ENCODE measurements at places on chromosomes 6 and 20. TPM values are rescaled to one million over a fixed set of nuclear protein-coding genes. Genes with fewer than 3 reads are reported as not detected.

GRCh38 chr6:163392533-163392932 lies 22.0 kb upstream of the QKI start:
- no peaks in the 10 kb centered on the region for H3K27me3 ChIP-seq
- H3K4me1 ChIP-seq: peaks cover 5% of the 10 kb centered on the region
- H3K27ac ChIP-seq: no peak overlapping the region
- peak; percentile 61 for DNase-seq
- H3K4me3 ChIP-seq: no peak overlapping the region

DNA sequence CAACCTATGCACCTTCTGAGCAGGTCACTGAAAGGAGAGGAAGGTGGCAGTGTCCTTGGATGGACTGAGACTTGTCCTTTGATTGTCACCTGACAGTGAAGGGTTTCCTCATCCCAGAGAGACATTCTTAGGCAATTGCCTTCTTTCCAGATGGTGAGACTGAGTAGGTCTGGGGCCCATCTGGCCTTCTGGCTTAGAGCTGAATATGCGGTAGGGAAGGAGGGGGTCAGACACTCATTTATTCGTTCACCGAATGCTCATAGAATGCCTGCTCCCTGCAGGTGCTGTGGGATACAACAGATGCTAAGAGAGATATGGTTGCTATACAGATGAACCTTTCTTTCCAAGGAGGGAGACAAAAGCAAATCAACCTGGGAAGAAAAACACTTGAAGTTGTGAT lies 76.8 kb downstream of the BMP6 start:
- H3K4me3 ChIP-seq: no peak overlapping the region
- no peak for DNase-seq
- peaks cover 2% of the 10 kb centered on the region for H3K4me1 ChIP-seq
- no peaks in the 10 kb centered on the region for H3K36me3 ChIP-seq
- no peaks in the 10 kb centered on the region for H3K27me3 ChIP-seq

GRCh38 chr20:38893565-38894090 lies 32.6 kb upstream of the FAM83D start:
- peaks cover 24% of the 10 kb centered on the region for H3K27me3 ChIP-seq
- no peak overlapping the region for H3K4me3 ChIP-seq
- no peak overlapping the region for H3K27ac ChIP-seq
- H3K4me1 ChIP-seq: no peaks in the 10 kb centered on the region
- H3K36me3 ChIP-seq: no peaks in the 10 kb centered on the region

GABRR2 gene
- 1.5 TPM for total RNA-seq

DNA sequence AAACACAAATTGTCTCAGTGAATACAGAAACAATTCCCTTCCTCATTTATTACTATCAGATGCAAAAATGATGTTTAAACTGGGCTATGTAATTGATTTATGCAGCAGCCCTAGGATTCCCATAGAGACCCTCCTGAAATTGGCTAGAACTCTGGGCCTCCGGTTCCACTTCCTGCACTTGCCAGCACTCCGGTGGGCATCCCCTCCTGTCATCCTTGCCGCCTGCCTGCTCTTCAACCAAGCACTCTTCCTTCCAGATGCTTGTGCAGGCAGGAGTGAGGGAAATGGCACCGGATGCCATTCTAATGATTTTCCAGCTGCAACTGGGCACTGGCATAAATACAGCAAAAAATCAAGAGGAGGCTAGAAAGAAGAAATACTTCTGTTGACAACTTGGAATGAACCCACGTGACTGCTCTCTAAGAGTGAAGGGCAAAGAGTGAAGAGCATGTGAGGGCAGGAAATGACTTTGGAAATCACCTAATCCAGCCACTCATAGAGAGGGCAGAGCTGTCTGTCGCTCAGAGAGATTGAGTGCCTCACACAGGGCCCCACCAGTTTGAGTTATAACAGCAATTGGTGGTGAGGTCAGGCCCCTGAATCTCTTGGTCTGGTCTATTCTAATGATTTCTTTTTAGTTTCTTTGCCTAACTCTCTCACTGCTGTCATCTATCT lies 3.7 kb upstream of the NEDD9 start:
- H3K36me3 ChIP-seq: no peaks in the 10 kb centered on the region
- no peak overlapping the region for H3K4me3 ChIP-seq
- peak overlapping the region; percentile 80 for H3K27ac ChIP-seq
- peak; percentile 79 for DNase-seq
- H3K27me3 ChIP-seq: no peaks in the 10 kb centered on the region
- peaks cover 26% of the 10 kb centered on the region for H3K4me1 ChIP-seq

- no peaks in the 10 kb centered on the region for H3K4me1 ChIP-seq
- no peaks in the 10 kb centered on the region for H3K36me3 ChIP-seq
- H3K4me3 ChIP-seq: no peak overlapping the region
- no peak overlapping the region for H3K27ac ChIP-seq
- DNase-seq: no peak
- H3K27me3 ChIP-seq: no peaks in the 10 kb centered on the region
Observed at GRCh38 chr20:58056921-58057686, 171.3 kb downstream of the ANKRD60 start.

- peak; percentile 56 for DNase-seq
- no peak overlapping the region for H3K27ac ChIP-seq
- H3K27me3 ChIP-seq: no peaks in the 10 kb centered on the region
- no peaks in the 10 kb centered on the region for H3K36me3 ChIP-seq
- peaks cover 5% of the 10 kb centered on the region for H3K4me1 ChIP-seq
Observed at GRCh38 chr6:157464653-157465535, 83.9 kb downstream of the ZDHHC14 start.

PTK6 gene
- 5.1 TPM for total RNA-seq

ERVFRD-1 gene
- 0.09 TPM for total RNA-seq

BNIP5 gene
- total RNA-seq: 0.06 TPM

ZNF334 gene
- 25.3 TPM for total RNA-seq

SLC9A8 gene
- total RNA-seq: 7.8 TPM

- no peak overlapping the region for H3K27ac ChIP-seq
- H3K36me3 ChIP-seq: no peaks in the 10 kb centered on the region
- H3K4me1 ChIP-seq: peaks cover 7% of the 10 kb centered on the region
- peaks cover 3% of the 10 kb centered on the region for H3K27me3 ChIP-seq
- no peak for DNase-seq
- H3K4me3 ChIP-seq: no peak overlapping the region
Observed at GRCh38 chr6:153125032-153125431, 6.0 kb downstream of the RGS17 start.

EYS gene
- total RNA-seq: 0.34 TPM

- peak; percentile 40 for DNase-seq
- H3K4me3 ChIP-seq: no peak overlapping the region
- H3K27ac ChIP-seq: no peak overlapping the region
- H3K4me1 ChIP-seq: no peaks in the 10 kb centered on the region
- no peaks in the 10 kb centered on the region for H3K27me3 ChIP-seq
- H3K36me3 ChIP-seq: no peaks in the 10 kb centered on the region
Observed at GRCh38 chr6:128848212-128848935, 34.6 kb upstream of the LAMA2 start.

DNA sequence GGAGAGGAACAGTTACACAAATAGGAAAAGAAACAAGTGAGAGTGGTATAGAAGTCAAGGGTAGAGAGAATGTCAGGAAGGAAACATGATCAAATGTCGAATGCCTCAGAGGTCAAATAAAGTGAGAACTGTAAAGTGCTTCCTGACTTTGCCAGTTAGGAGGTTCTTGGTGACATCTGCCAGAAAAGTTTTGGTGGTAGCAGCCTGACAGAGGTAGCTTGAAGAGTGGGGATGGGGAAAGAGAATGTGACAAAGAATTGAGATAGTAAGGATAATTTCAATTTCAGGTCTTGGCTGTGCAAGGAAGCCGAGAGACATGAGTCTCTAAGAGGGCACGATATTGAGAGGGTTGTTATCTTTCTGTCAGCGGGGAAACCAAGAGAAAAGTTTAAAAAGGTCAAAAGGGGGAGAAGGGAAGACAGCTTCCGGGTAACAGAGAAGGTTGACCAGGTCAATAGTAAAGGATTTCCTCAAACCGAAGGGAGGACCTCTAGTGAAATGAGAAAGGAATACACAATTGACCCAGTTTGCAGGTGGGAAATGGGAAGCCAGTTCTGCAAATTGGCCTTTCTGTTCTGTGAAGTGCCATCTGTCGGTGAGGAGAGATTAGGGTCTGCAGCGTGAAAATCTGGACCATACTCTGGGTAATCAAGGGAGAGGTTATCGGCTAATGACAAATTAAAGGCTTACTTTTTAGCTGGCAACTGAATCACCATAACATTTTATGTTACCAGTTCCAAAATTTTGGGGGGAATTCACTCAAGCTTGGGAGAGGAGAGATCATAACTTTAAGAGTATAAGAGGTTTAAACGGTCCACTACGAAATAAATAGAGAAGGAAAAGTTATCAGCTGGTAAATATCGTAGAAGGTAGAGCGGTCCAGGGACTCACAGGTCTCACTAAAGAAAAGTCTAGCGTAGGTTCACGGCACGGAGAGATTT lies 973 bp upstream of the BRD2 start:
- H3K27me3 ChIP-seq: no peaks in the 10 kb centered on the region
- H3K27ac ChIP-seq: peak overlapping the region; percentile 98
- H3K36me3 ChIP-seq: no peaks in the 10 kb centered on the region
- peak; percentile 34 for DNase-seq
- peak overlapping the region; percentile 81 for H3K4me3 ChIP-seq

DNA sequence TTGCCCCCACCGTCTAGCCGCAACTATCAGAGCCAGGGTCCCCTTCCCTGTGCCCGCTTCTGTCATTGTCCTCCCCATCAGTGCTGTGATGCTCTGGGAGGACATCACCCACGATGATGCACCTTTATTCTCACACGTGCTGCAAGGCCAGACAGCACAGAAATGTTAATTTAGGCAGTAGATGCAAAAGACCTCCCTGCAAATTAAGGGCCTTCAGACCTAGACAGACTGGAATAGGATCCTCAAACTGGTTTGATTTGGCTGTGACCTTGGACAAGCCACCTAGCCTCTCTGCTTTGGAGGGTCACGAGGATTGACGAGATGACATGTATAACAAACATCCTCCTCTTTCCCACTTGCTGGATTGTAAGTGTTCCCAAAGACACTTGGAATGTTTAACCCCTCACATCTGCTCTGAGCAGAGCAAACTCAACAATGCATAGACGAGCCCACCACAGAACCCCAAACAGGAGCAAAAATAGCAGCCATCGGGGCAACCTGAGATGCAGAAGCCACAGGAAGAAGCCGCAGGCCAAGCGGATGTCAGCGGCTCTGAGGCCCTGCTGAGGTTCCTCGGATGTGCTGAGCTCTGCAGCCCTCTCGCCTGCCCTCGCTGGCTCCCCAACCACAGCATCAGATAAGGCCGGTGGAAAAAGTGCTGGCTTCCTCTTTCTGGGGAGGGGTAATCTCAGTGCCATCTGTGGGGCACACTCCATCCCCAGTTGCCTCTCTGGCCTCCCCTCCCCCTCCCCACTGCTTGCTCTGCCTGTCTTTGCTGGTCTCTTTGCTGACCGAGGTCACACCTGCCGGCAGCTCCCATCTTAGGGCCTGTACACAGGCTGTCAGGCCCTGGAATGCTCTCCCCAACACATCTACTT lies 35.3 kb downstream of the TOX2 start:
- no peak overlapping the region for H3K4me3 ChIP-seq
- H3K4me1 ChIP-seq: no peaks in the 10 kb centered on the region
- no peak for DNase-seq
- no peaks in the 10 kb centered on the region for H3K27me3 ChIP-seq
- no peak overlapping the region for H3K27ac ChIP-seq

RBPJL gene
- total RNA-seq: not detected

C2 gene
- total RNA-seq: 28.6 TPM

MPC1 gene
- total RNA-seq: 60.8 TPM

FAM209B gene
- 0.55 TPM for total RNA-seq

PCSK2 gene
- 0.51 TPM for total RNA-seq

WFDC8 gene
- total RNA-seq: not detected

DNA sequence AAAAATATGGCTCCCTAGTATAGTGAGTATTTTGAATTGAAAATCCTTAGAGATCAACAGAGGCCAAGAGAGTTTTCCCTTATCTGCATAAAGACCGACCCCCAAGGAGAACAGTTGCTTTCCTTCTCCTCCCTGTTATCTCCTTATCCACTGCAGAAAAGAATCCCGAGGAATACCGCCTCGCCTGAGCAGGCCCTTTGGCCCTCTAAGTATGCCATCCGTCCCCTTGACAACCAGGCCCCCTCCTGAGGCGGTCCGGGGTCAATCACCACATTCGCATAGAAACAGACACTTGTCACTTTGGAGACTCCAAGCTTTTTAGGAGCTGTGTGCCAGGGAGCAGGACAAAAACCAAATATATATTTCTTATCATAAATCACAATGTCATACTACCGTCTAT lies 15.9 kb upstream of the GGTLC1 start:
- no peak overlapping the region for H3K4me3 ChIP-seq
- DNase-seq: no peak
- no peaks in the 10 kb centered on the region for H3K36me3 ChIP-seq
- no peaks in the 10 kb centered on the region for H3K27me3 ChIP-seq
- no peak overlapping the region for H3K27ac ChIP-seq

GRCh38 chr6:72672906-72673305 lies 51.0 kb downstream of the KCNQ5 start:
- DNase-seq: no peak
- H3K36me3 ChIP-seq: no peaks in the 10 kb centered on the region
- H3K4me3 ChIP-seq: no peak overlapping the region
- H3K27ac ChIP-seq: no peak overlapping the region
- H3K27me3 ChIP-seq: no peaks in the 10 kb centered on the region

- H3K4me1 ChIP-seq: no peaks in the 10 kb centered on the region
- H3K4me3 ChIP-seq: no peak overlapping the region
- no peak for DNase-seq
- peaks cover 2% of the 10 kb centered on the region for H3K27me3 ChIP-seq
- H3K27ac ChIP-seq: no peak overlapping the region
- H3K36me3 ChIP-seq: no peaks in the 10 kb centered on the region
Observed at GRCh38 chr6:40323881-40324634, 263.1 kb downstream of the LRFN2 start.

GRCh38 chr6:88612631-88613030 lies 350.8 kb downstream of the RNGTT start:
- H3K36me3 ChIP-seq: peaks cover 5% of the 10 kb centered on the region
- H3K27ac ChIP-seq: no peak overlapping the region
- no peak for DNase-seq
- no peaks in the 10 kb centered on the region for H3K4me1 ChIP-seq
- no peaks in the 10 kb centered on the region for H3K27me3 ChIP-seq
- no peak overlapping the region for H3K4me3 ChIP-seq

DNA sequence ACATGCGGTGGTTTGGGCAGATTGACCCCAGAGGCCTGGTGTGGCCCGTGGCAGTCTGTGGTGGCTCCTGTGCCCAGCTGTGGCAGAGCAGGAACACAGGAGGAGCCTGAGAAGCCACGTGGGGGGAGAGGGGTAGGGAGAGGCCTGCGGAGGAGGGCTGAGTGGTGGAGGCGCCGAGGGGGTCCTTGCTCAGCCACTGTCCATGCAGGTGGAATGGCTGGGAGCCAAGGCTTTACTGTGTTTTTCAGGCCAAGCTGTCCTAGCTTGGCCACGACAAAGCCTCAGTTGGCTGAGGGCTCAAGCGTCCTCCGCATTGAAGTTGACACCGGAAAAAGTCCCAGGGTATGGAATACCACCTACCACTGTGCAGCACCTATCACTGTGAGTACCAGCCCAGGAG lies 107.0 kb downstream of the VEGFA start:
- no peak for DNase-seq
- no peaks in the 10 kb centered on the region for H3K27me3 ChIP-seq
- H3K36me3 ChIP-seq: no peaks in the 10 kb centered on the region
- no peak overlapping the region for H3K4me3 ChIP-seq
- H3K27ac ChIP-seq: no peak overlapping the region

PTCRA gene
- total RNA-seq: 0.37 TPM

ARMH2 gene
- total RNA-seq: 3.2 TPM

All from lung (tissue), 17 donors.